A549 treated with CORT108297 at 1 μM for 4 hours (cell line): ENCODE measurements at places on chromosomes 5 and 9. TPM values are rescaled to one million over a fixed set of nuclear protein-coding genes. Genes with fewer than 3 reads are reported as not detected.

The BNIP1 gene
- 16.1 to 19.5 TPM (median 16.5 TPM) in 5 replicates for total RNA-seq

The GCNT1 gene
- total RNA-seq: 2.4 to 4.3 TPM (median 3.0 TPM) in 5 replicates

The FGF1 gene
- 0.32 to 0.82 TPM (median 0.34 TPM) in 5 replicates for total RNA-seq

The BRD3OS gene
- total RNA-seq: 14.7 to 19.7 TPM (median 18.6 TPM) in 5 replicates

The NDUFAF2 gene
- total RNA-seq: 71.9 to 84.7 TPM (median 76.8 TPM) in 5 replicates

The CRB2 gene
- total RNA-seq: 0.03 to 0.11 TPM (median 0.06 TPM) in 5 replicates

The ARHGEF28 gene
- total RNA-seq: 12.9 to 14.5 TPM (median 13.5 TPM) in 5 replicates

The PAEP gene
- total RNA-seq: 0.14 to 0.28 TPM (median 0.21 TPM) in 5 replicates

The TMEM267 gene
- 18.3 to 23.5 TPM (median 21.5 TPM) in 5 replicates for total RNA-seq

The CFAP157 gene
- 0.04 to 0.07 TPM (median 0.06 TPM) in 3 of 5 replicates, not detected in the others for total RNA-seq

The SPATA31A1 gene
- not detected in 5 replicates for total RNA-seq
